ENCODE measurements at places on chromosomes 5 and 9.

DNA sequence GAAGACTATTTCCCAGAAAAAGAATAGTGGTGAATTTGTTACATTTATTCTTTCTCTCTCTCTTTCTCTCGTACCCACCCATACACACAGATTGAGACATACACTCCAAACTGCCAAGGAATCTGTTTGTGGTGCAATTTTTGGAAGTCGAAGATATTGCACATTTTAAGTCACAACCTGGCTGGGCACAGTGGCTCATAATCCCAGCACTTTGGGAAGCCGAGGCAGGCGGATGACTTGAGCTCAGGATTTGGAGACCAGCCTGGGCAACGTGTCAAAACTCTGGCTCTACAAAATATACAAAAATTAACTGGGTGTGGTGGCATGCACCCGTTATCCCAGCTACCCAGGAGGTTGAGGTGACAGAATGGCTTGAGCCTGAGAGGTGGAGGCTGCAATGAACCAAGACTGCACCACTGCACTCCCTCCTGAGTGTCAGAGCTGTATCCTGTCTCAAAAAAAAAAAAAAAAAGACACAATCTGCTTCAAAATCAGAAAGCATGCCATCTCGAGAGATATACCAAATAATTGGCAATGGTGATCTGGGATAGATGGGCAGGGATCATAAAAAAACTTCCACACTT, 19.2 kb upstream of the PLIN2 start:
- DNase-seq = no peak

DNA sequence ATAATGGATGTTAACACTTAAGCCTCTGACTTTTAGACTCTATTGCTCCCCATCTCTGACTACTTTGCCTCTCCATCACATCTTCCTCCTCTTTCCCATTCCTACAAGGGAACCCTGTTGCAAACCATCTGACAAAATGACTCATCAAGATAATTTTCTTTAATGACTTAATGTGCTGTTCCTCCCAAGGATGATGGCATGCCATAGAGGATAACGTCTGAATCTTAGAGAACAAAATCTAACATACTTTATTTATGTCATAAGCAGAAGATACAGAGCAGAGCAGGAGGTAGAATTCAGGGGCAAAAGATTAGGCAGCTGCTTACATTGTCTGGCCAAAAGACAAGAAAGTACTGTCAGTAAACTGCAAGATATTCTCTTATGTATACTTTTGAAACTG, 76.8 kb downstream of the FGF10 start:
- no peak for DNase-seq

DNA sequence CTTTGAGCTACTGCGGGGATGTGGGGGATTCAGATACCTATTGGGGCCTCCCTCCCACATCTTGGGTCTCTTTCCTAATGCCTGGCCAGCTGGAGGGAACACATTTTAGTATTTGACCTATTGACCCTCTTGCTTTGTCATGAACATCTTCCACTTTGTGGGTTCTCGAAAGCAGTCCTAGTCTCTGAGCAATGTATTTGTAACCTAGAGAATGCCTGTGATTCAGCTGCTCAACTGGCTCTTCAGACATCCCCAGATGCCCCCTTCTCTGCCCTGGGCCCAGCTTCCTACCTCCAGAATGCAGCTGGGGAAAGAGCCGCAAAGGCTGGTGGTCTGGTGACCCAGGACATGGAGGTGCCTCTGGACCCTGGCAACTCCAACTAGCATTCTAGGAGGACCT, 32.2 kb downstream of the APTX start:
- no peak for DNase-seq

DNA sequence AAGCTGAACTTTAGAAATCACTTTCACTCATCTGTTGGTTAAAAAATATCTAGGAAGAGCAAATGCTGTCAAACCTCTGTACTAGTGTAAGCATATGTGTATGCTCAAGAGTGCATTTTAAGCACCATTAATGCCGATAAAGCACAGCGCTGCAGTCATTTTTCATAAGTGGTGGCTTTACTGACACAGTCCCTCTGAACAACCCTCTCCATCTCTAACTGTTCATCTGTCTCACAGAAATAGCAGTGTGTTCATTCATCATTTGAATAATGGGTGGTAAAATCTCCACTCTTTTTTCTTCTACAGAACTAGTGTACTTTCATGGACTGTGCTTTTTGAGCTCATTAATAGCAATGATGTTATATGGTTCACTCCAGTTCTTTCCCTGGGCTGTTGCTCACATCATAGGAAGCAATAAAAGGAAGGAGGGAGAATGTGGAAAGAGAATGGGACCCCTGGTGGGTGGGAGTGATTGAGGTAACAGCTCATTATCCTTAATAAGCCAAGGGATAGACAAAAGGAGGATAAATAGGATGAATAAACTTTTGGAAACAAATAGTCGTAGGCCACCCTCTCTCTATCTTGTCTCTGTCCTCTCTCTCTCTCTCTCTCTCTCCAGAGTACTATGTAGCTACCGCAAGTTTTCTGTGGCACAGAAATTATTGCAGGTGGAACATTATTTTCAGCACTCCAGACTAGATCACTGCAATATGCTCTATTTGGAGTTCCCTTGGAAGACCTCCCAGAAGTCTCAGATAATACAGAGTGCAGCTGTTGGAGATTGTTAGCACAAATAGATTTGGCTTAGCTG, 117.9 kb upstream of the PRDM9 start:
- DNase-seq = no peak

GRCh38 chr5:93430118-93430517, 150.9 kb downstream of the NR2F1-AS1 start:
- DNase-seq = no peak

DNA sequence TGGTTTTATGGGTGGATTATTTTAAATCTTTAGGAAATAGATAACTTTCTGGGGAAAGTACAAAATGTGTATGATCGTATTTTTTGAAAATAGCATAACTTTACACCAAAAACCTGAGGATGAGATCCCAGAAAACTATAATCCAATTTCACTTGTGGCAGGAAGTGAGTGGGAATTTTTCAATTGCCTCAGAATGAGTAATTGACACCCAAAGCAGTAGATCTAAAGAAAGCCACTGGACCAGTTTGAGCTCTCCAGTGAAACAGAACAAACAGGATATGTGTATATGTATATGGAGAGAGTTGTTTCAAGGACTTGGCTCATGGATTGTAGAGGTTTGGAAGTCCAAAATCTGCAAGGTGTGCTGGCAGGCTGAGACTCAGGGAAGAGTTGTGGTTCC, 109.2 kb upstream of the SHB start:
- no peak for DNase-seq

DNA sequence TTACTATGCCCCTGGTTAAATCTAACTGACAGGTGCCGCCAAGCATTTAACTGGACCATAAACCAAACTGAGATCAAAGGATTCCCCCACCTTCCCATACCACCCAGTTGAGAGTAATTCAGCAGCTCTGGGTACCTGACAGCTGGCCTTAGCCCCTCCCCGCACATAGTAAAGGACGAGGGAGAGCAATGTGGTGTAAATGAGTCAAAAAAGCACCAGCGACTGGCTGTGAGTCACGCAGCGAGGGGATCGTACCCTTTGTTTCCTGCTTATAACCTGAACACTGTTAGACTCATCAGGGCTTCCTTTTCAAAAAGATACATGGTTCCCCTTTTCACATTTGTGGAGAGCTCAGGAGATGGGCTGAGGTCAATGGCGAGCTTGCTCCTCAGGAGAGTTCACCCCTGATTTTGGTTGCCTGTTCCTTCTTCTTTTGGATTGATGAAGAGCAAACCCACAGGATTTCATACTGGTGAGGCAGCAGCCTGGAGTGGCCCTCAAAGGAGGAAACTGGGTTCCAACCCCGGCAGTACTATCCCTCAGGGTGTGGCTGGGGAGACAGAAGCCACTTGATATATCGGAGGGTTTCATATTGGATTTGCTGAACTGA, 71.5 kb downstream of the ANKRD33B start:
- DNase-seq = peak; percentile 52

DNA sequence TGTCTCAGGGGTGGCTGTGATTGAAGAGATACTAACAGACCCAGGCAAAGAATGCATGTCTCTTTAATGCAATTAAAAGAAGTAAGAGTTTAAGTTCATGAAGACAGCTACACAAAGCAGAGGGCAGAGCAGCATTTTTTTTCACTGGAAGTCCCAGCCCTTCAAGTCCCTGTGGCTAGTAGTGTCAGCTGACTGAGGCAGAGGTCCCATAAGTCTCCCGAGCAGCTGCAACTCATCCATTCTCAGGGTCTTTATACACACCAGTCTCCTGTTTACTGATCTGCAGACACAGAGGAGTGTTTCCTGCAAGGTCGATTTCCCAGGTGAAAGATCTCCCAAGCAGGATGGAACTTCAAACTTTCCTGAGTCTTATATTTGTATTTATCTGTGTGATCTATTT, 169.4 kb upstream of the GLRA1 start:
- no peak for DNase-seq

- no peak for DNase-seq
These were observed 27.4 kb upstream of the CTNND2 start for GRCh38 chr5:11931638-11932037.

DNA sequence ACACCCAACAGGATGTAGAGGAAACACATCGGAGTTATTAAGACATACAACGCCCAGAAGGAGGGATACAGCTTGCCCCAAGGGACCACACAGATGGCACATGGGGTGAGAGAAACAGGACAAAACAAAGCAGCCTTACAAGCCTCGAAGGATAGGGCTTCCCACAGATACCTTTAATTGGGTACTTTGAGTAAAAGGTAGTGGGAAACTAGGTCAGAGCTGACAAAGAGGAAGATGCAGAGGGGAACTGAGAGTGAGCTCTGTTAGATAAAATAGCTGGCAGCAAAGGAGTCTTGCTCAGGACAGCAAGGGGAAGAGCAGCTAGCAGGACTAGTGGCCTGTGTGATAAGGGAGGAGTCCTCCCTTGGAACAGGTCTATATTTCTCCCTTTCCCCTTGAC, 48.2 kb downstream of the OTP start:
- no peak for DNase-seq

Data from stimulated activated CD4-positive, alpha-beta T cell treated with anti-CD3 and anti-CD28 coated beads, TNF-alpha, amount 100 ng/mL, for 24 hours (primary cell).